ENCODE measurements at places on chromosomes 13 and 19.

GRCh38 chr19:51810223-51810622, 15.3 kb downstream of the FPR3 start:
- no peak overlapping the region for H3K4me3 ChIP-seq
- H3K27me3 ChIP-seq: no peaks in the 10 kb centered on the region
- no peak for DNase-seq
- H3K4me1 ChIP-seq: peaks cover 2% of the 10 kb centered on the region
- H3K27ac ChIP-seq: no peak overlapping the region
- no peaks in the 10 kb centered on the region for H3K36me3 ChIP-seq

DNA sequence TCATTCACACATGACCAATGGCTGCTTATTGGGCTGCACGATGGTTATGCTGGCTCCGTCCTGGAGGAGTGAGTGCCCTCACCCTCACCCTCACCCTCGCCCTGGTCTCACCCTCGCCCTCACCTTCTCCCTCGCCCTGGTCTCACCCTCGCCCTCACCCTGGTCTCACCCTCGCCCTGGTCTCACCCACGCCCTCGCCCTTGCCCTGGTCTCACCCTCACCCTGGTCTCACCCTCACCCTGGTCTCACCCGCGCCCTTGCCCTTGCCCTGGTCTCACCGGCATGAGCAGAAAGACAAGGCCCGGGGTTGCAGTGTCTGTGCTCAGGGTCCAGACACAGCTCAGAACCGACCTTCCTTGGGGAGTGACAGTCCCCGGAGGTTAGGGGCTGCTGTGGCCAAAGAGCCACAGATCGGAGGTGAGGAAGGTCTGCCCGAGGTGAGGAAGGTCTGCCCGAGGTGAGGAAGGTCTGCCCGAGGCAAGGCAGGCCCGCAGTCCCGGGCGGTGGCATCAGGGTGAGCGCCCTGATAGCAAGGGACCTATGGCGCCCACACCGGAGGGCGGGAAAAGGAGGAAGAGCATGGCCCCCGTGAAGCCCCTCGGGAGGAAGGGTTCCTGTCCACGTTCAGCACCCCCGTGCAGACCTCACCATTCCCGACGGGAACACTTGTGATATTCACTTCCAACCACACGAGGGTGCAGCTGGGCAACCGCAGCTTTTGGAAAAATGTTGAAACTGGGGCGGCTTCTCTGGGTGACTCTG, 65.6 kb downstream of the MCF2L start:
- no peak overlapping the region for H3K27ac ChIP-seq
- H3K36me3 ChIP-seq: no peaks in the 10 kb centered on the region
- no peaks in the 10 kb centered on the region for H3K27me3 ChIP-seq
- no peaks in the 10 kb centered on the region for H3K4me1 ChIP-seq
- peak; percentile 64 for DNase-seq
- H3K4me3 ChIP-seq: no peak overlapping the region

DNA sequence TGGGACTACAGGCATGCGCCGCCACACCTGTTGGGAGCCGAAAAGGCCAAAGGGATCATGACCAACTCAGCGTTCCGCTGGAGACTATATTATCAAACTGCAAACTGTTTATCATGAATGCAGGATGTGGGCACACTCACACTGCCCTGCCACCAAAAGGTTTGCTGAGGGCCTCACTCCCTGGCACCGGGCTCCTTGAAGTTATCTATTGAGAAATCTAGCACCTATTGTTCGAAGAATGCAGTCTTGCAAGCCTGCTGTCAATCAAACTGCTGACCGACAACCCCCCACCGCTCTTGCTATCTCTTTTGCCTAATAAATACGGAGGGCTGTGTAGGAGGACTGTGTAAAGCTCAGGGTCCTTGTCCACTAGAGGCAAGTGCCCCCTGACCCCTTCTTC, 5.2 kb upstream of the ZNF836 start:
- H3K36me3 ChIP-seq: no peaks in the 10 kb centered on the region
- DNase-seq: peak; percentile 90
- H3K27ac ChIP-seq: no peak overlapping the region
- peaks cover 8% of the 10 kb centered on the region for H3K4me1 ChIP-seq

GRCh38 chr19:56477429-56478338, 539 bp upstream of the ZNF667 start:
- H3K27me3 ChIP-seq: no peaks in the 10 kb centered on the region
- H3K27ac ChIP-seq: no peak overlapping the region
- H3K36me3 ChIP-seq: no peaks in the 10 kb centered on the region
- H3K4me1 ChIP-seq: no peaks in the 10 kb centered on the region
- peak; percentile 97 for DNase-seq
- peak overlapping the region; percentile 85 for H3K4me3 ChIP-seq

DNA sequence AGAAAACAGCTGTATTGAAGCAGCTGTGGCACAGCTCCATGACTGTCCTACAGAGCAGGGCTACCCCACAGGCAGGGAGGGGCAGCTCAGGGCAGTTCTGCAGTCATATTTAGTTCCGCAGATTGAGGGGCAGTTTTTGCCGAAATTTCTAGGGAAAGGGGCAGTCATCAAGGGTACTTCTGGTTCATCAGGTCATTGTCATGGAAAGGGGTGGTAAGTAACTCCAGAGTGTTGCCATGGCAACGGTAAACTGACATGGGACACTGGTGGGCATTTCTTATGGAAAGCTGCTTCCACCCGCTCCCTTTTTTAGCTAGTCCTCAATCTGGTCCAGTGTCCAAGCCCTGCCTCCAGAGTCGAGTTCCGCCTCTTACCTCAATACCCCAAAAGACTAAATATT, 702.8 kb downstream of the LIG4 start:
- DNase-seq: peak; percentile 36
- H3K27me3 ChIP-seq: no peaks in the 10 kb centered on the region
- H3K4me1 ChIP-seq: no peaks in the 10 kb centered on the region
- no peak overlapping the region for H3K27ac ChIP-seq
- no peak overlapping the region for H3K4me3 ChIP-seq
- H3K36me3 ChIP-seq: no peaks in the 10 kb centered on the region

GRCh38 chr19:2266183-2266993, 10.2 kb upstream of the JSRP1 start:
- H3K4me3 ChIP-seq: no peak overlapping the region
- H3K36me3 ChIP-seq: no peaks in the 10 kb centered on the region
- no peak overlapping the region for H3K27ac ChIP-seq
- H3K4me1 ChIP-seq: no peaks in the 10 kb centered on the region
- no peaks in the 10 kb centered on the region for H3K27me3 ChIP-seq

GRCh38 chr19:4515732-4516131, 2.6 kb downstream of the PLIN4 start:
- H3K27me3 ChIP-seq: no peaks in the 10 kb centered on the region
- no peaks in the 10 kb centered on the region for H3K36me3 ChIP-seq
- no peak for DNase-seq
- no peak overlapping the region for H3K27ac ChIP-seq

- no peaks in the 10 kb centered on the region for H3K4me1 ChIP-seq
- no peak overlapping the region for H3K27ac ChIP-seq
- H3K27me3 ChIP-seq: no peaks in the 10 kb centered on the region
- H3K4me3 ChIP-seq: no peak overlapping the region
- no peaks in the 10 kb centered on the region for H3K36me3 ChIP-seq
Observed at GRCh38 chr19:1796395-1797142, 15.5 kb downstream of the ATP8B3 start.

GRCh38 chr19:56566904-56567273, 379 bp upstream of the ZNF470 start:
- no peaks in the 10 kb centered on the region for H3K27me3 ChIP-seq
- H3K36me3 ChIP-seq: peaks cover 3% of the 10 kb centered on the region
- DNase-seq: no peak
- peak overlapping the region; percentile 79 for H3K4me3 ChIP-seq

GRCh38 chr19:29395111-29395733, 130.6 kb upstream of the VSTM2B start:
- H3K27ac ChIP-seq: no peak overlapping the region
- DNase-seq: no peak
- no peaks in the 10 kb centered on the region for H3K36me3 ChIP-seq
- H3K4me3 ChIP-seq: no peak overlapping the region
- no peaks in the 10 kb centered on the region for H3K4me1 ChIP-seq
- no peaks in the 10 kb centered on the region for H3K27me3 ChIP-seq

Data from mesendoderm (in vitro differentiated cells).